Activated CD8-positive, alpha-beta memory T cell treated with anti-CD3 and anti-CD28 coated beads for 36 hours (primary cell): ENCODE measurements at places on chromosomes 3 and 15. TPM values are rescaled to one million over a fixed set of nuclear protein-coding genes. Genes with fewer than 3 reads are reported as not detected.

Gene SLC6A6
- total RNA-seq: 46.4 TPM

Gene PDCD7
- 39.4 TPM for total RNA-seq

Gene PLCH1
- total RNA-seq: 0.08 TPM

Gene SSUH2
- total RNA-seq: not detected

Gene FAM81A
- 2.2 TPM for total RNA-seq
